Hematopoietic multipotent progenitor cell (in vitro differentiated cells): ENCODE measurements at places on chromosomes 5 and 9.

DNA sequence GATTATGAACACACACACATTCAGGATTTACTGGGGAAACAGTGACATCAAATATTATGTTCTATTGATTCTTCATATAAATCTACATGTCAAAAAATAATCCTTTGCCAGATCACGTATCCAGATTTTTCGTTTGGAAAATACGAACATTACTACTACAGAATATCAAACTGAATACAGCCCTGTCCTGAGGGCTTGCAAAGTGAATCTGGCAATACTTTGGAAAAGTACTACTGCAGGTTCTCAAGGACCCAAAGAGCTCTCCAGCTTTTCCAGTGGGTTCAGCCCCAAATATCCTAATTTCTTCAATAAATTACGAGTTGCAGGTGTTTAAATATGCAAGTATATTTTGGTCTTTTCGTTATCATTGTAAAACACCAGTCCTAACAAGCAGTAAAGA lies 411 bp upstream of the NDUFS4 start:
- DNase-seq = no peak

DNA sequence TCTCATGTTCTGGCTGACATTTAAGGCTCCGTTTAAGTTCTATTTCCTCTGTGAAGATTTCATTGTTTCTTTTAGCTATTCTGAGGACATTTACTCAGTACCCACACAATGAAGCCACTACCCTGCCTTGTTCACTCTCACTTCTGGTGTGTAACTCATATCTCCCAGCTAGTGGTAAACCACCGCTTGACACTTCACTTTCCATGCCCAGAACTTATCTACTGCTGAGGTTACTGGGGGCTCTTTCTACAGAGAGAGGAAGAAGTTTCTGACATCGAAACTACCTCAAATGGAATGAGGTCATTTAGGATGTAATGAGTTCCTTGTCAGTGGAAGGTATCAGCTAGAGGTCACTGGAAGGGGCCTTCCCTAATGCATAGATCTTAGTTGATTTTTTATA lies 501.5 kb downstream of the DMAC1 start:
- peak; percentile 69 for DNase-seq

DNA sequence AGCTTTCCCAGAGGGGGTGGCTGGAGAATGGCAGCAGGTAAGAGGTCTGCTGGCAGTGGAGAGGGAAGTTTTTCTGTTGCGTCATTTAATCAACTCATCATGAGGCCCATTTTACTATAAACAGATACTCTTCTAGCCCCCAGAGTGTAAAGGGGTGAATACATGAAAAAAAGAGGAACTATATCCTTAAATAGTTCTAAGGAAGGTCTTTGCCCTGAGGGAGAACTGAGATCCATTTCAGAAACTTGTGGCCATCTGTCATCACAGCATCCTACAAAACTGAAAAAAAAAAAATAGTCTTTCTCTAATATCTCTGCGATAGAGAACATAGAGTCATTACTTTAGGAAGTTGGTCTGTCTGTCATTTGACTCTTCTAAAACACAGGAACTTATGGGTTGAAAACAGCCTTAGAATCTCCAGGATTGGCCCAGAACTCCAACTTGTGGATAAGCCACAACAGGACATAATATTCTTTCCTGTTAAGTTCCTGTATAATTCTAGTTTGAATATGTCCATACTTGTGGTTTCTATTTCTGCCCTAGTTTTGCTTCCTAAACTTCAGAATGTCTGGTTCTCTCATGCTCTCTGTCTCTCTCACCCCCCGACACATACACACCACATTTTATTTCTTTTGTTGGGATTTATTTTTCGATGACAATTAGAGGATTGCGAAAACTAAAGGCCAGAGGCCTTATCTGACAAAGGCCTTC lies 238.5 kb upstream of the PIK3R1 start:
- DNase-seq = no peak

DNA sequence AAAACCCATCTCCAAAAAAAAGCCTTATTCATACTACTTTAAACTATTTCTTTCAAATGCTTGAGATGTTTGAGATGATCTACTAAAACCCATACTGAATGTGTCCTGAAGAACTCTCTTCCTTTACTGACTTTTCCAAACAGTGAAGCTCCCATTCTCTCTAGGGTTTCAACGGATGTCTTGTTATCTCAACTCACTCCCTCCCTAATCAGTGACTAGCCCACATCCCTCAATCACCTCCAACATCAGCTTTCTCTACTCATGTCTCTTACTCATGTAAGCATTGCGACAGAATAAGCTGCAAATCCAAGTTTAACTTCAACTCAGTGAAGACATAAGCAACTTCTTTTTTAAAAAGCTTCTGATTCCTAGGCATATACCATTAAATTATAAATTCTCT lies 42.1 kb downstream of the WDR41 start:
- DNase-seq = no peak

DNA sequence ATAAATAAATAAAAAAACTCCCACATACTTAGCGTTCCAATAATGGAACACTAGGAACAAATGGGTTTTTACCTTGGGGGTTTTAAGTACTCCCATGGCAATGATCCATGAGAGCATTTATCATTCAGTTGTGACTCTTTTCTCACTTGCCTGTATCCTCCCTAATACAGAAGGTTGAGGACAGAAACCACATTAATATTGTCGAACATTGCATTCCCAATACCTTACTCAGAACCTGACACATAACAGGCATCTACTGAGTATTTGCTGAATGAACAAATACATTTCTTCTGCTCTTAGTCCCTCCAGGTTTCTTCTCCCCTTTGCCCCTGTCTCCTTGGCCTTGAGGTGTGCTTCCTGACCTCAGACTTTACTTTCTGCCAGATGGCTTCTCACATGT lies 175.9 kb downstream of the CEMIP2 start:
- no peak for DNase-seq

GRCh38 chr5:170554521-170555267 lies 50.9 kb downstream of the KCNIP1 start:
- DNase-seq = no peak

DNA sequence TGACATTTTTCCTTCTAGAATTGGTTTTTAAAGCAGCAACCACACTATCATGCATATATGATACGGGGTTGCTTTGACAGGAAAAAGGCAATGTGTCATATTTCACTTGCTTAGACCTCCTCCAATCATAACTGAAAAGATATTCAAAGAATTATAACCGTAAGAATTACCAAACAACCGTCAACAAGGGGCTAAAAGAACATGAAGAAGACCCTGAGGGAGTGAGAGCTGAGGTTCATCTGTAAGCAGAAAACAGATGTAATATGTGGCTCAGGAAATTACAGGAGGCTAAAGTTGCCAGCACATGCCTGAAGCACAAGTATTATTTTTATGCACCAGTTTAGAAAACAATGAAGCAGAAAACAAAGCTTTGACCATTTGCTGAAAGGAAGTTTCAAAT lies 78.9 kb downstream of the APBA1 start:
- DNase-seq = no peak
